H1 (cell line): ENCODE measurements at places on chromosomes 16 and 17. TPM values are rescaled to one million over a fixed set of nuclear protein-coding genes. Genes with fewer than 3 reads are reported as not detected.
A peak's percentile ranks its signal among the peaks of the same experiment; 100 is the strongest.

RNF222 gene
- total RNA-seq: not detected in 2 replicates

DNA sequence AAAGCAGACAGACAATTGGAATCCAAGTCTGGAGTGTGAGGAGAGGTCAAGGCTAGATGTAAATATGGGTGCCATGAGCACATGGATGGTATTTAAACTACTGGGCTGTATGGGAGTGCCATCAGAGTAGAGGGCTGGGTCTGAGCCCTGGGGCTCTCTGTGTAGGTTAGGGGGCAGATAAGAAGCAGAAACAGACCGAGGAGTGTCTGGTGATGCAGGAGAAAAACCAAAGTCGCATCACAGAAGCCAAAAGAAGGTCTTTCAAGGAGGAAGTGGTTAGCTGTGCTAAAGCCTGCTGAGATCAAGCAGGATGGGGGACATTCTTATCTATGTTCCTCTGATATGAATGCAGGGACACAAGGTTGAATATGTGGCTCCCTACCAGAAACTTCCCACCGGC lies 1.9 kb downstream of the TSEN54 start:
- no peak for DNase-seq

- peak; percentile 87 for DNase-seq
Measured at GRCh38 chr17:64780096-64781013, 118.2 kb upstream of the SMURF2 start.

DNA sequence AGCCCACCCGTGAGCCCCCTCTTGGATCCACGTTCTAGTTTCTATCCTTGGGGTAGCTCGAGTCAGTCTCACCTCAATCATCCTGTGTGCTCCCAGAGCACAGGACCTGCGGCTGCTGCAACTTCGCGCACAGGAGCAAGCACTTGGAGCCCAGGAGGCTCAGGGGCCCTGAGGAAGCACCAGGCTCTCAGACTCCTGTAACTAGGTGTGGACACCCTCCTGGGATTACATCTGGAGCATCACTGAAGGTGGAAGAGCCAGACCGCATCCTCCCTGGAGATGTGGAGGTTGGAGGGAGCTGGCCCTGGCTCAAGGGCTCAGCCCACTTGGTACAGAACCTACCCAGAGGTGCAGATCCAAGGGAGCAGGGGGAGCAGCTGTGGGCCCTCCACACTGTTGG lies 2.7 kb downstream of the HBQ1 start:
- DNase-seq: no peak

DNA sequence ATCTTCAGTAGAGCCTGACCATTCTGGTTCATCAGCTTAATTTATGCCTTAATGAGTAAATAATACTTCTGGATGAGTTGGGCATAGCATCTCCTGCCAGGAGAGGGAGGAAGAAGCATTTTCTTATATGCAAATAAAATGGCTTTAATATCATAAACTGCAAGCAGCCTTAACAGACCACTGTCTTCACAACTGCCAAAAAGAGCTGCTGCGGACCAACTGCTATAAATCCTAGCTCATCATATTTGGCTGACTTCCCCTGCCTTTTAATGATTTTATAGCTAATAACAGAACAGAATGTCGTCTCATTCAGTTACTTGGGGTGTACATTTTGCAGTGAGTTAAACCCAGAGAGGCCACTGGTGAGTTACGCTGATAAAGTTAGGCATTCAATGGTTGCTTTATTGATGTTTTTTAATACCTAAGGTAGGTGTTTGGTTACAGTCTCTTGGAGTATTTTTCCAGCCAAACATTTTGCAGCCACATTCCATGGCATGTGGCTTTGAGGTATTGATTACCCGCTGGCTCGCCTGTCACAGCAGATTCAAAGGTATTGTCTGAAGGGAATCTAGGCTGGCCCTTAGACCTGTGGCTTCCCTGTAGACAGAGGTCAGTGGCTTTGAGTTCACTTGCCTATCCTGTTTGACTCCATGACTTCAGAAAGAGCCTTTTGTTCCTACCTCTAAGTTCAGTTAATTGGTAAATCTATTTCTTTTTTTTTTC lies 16.4 kb downstream of the FAM20A start:
- DNase-seq: no peak

GRCh38 chr16:54356391-54356790 lies 69.8 kb upstream of the IRX3 start:
- DNase-seq: no peak
